ENCODE measurements at places on chromosomes 16 and 17.

DNA sequence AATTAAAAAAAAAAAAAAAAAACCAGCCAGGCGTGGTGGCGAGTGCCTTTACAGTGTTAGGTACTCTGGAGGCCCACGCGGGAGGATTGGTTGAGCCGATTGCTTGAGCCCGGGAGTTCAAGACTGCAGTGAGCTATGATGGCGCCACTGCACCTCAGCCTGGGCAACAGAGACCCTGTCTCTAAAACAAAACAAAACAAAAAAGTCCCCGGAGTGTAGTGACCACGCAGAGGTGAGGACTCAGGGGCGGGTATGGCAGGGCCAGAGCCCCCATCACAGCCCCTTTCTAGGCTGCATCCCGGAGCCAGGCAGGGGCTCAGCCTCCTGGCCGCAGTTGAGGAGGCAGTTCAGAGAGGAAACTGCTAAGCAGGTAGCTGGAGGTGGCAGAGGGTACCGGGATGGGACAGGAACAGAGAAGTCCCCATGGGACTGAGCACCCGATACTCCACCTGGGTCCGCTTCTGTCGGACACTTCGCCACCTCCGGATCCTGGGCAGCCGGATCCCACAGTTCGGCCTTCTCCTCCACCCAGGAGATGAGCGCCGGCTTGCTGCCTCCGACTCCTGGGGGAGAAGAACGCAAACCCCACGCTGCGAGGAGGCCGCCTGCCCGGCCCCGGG is 800 bp downstream of the ZNF747 start:
- H3K4me1 ChIP-seq, result peaks cover 8% of the 10 kb centered on the region
- H3K27me3 ChIP-seq, result no peaks in the 10 kb centered on the region
- H3K4me3 ChIP-seq, result peak overlapping the region; percentile 71
- H3K36me3 ChIP-seq, result no peaks in the 10 kb centered on the region

GRCh38 chr17:78241277-78242023 is 10.0 kb downstream of the TMEM235 start:
- no peaks in the 10 kb centered on the region for H3K27me3 ChIP-seq
- no peak overlapping the region for H3K27ac ChIP-seq
- H3K4me1 ChIP-seq, result no peaks in the 10 kb centered on the region
- H3K36me3 ChIP-seq, result no peaks in the 10 kb centered on the region
- no peak overlapping the region for H3K4me3 ChIP-seq

DNA sequence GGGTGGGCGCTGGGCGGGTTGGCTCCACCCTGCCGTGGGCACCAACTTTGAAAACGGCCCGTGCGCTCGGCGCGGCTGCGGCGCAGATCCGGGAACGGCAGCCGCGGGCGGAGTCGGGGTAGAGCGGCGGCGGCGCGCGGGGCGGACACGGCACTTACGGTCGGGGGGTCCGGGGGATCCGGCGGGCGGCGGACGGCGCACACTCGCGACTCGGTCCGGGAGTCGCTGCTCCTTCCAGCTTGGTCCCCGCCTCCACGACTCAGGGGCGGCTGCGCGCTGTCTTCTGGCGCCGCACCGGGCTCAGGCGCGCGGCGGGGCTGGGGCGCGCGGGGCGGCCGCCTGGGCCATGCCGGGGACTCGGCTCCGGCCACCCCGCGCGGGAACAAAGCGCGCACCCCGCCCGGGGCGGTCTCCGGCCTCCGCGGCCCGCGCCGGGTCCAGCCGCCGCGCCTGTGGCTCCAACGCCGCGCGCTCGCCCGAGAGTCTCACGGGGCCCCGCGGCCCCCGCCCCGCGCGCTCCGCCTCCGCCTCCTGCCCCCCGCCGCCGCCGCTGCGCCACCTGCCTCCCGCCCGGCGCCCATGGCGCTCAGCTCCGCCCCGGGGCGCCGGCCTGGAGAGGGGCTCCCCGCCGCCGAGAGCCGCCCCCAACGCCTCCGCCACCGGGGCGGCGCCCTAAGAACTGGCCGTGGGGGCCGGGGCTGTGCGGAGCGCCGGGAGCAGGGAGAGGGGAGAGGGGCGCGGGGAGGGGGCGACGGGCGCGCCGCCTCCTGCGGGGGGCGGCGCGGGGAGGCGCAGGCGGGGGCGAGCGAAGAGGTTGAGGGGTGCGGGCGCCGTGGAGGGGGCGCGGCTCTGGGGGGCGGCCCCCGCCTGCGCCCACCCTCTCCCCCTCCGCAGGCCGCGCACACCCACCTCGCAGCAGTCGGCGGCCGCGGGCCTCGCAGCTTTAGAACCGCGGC is 35.9 kb downstream of the CBFA2T3 start:
- DNase-seq, result peak; percentile 68
- H3K4me3 ChIP-seq, result peak overlapping the region; percentile 57
- no peaks in the 10 kb centered on the region for H3K4me1 ChIP-seq
- H3K27ac ChIP-seq, result no peak overlapping the region

DNA sequence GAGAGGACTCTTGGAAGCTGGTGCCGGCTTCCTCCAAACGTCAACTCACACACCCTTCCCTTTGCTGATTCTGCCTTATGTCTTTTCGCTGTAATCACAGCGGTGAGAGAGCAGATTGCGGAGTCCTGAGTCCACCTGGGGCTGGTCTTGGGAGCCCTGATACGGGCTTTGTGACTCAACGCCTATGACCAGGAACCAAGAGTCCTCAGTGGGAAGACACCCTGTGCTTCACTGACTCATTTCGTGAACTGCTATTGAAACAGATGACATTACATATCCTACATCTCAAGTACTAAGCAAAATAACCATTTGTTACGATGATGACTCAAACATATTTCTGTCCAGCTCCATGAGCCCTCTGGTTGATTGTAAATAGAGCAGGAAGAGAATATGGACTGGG is 90.7 kb upstream of the CREBBP start:
- peaks cover 9% of the 10 kb centered on the region for H3K4me1 ChIP-seq
- no peak overlapping the region for H3K4me3 ChIP-seq
- no peak for DNase-seq

GRCh38 chr17:37530420-37530819 is 40.7 kb downstream of the DUSP14 start:
- no peaks in the 10 kb centered on the region for H3K4me1 ChIP-seq
- no peak for DNase-seq
- H3K27me3 ChIP-seq, result no peaks in the 10 kb centered on the region
- no peak overlapping the region for H3K4me3 ChIP-seq
- no peaks in the 10 kb centered on the region for H3K36me3 ChIP-seq
